Inflammatory macrophage treated with lipopolysaccharide for 4 hours (primary cell): ENCODE measurements at places on chromosomes 7 and 10.

GRCh38 chr10:59456199-59456598 is 93.8 kb upstream of the FAM13C start:
- no peak for DNase-seq

DNA sequence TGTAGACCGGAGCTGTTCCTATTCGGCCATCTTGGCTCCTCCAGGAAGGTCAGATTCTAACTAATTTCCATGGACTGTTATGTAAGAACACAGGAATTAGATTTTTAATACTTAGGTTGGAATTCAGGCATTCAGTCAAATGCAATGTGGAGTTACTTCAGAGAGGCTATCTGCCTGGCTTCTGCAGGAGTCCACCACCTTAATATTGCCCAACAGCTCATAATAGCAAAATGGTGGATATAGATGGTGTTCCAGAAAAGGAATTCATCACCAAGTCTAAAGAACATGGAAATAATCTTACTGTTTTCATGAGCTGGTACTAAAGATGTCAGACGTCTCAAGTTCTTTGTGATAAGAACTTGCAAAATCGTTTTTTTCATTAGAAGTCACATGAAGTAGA is 39.5 kb downstream of the CRHR2 start:
- no peak for DNase-seq

DNA sequence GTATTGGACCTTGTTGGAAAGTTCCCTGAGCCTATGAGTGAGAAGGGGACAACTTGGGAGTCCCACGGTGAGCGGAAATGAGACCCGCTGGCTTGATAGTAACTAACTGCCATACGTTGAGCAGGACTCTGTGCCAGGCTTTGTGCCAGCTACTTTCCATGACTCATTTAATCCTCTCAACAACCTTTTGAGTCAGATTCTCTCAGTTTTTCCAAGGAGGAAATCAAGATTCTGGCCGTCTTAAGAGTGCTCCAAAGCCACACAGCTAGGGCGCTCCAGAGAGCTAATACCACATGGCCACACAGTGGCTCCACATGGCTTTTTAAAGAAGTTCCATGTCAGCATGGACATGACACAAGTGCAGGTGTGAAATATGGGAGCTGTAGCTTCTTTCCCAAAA is 55.7 kb downstream of the NOD1 start:
- DNase-seq = no peak

DNA sequence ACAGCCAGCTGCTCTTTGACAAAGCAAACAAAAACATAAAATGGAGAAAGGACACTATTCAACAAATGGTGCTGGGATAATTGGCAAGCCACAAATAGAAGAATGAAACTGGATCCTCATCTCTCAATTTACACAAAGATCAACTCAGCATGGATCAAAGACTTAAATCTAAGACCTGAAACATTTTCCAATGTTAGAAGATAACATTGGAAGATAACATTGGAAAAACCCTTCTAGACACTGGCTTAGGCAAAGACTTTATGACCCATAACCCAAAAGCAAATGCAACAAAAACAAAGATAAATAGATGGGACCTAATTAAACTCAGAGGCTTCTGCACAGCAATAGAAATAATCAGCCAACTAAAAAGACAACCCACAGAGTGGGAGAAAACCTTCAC is 425.7 kb upstream of the SEMA3D start:
- DNase-seq = no peak

GRCh38 chr10:109959259-109960145 is 36.2 kb upstream of the XPNPEP1 start:
- no peak for DNase-seq

DNA sequence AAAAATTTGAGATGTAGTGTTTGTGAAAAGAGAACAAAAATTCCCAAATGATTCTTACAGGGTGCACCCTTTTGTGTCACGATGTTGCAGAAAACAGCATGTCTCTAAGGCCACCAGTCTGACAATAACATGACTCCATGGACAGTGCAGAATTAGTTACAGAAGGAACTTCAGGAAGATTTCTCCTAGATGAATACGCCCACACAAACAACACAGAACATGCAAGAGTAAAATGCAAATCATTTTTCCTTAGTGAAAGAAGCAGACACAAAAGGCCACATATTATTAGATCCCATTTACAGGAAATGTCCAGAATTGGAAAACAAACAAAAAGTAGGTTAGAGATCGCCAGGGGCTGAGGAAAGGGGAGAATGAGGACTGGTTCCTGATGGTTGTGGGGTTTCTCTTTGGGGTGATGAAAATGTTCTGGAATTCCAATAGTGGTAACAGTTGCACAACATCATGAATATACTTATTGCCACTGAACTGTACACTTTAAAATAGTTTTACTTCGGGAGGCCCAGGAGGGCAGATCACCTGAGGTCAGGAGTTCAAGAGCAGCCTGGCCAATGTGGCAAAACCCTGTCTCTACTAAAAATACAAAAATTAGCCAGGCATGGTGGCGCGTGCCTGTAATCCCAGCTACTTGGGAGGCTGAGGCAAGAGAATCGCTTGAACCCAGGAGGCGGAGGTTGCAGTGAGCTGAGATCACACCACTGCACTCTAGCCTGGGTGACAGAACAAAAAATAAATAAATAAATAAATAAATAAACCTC is 10.2 kb downstream of the ZC3HAV1 start:
- DNase-seq = peak; percentile 25

GRCh38 chr7:116340201-116340847 is 130.0 kb downstream of the TES start:
- no peak for DNase-seq

DNA sequence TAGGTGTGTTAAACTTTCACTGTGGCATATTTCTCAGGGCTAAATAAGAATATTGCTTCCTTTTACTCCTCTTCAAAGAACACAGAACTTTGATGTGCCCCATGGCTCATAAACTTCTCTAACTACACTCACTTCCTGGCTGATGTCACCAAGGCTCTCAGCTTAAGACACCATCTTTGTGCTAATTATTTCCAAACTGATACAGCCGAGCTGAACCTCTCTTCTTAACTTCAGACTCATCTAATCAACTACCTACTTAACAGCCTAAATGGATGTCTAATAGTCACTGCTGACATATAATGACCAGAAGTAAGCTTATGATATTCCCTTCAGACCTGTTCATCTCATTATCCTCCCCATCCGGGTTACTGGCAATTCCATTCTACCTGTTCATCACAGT is 3.6 kb downstream of the C10orf67 start:
- peak; percentile 71 for DNase-seq

DNA sequence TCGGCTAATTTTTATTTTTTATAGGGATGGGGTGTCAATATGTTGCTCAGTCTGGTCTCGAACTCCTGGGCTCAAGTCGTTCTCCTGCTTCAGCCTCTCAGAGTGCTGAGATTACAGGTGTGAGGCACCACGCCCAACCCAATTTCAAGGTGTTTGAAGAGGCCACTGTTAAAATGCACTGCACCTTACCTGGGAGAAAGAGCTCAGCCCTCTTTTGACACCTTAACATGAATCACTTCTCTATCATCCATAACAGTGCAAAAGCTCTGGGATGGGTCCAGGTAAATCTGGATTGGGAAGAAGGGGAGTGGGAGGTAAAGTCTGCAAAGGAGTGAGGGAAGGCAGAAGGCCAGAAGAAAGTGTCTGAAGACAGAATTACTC is 557 bp upstream of the ZNF282 start:
- DNase-seq = no peak

- no peak for DNase-seq
These were observed 48.6 kb downstream of the ICA1 start for GRCh38 chr7:8213381-8213780.

- no peak for DNase-seq
These were observed 1.2 kb upstream of the ADD3 start for GRCh38 chr10:110006358-110007160.

DNA sequence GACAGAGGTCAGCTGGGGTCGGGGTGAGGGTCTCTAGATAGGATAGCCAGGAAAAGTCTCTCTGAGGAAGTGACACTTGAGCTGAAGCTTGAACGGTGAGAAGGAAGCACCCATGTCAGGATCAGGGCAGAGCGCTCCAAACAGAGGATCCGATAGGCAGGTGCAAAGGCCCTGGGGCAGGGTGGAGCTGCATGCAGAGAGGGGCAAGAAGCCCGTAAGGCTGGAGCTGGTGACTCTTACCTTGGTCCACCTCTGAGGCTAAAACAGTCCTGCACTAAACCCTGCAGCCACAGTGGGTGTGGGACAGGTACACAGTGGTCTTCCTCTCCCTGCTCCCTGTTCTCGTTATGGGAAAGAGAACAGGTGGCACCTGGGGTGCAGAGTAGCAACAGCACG is 5.8 kb upstream of the C10orf71 start:
- DNase-seq = no peak

- DNase-seq = no peak
These were observed 24.6 kb downstream of the AGK start for GRCh38 chr7:141575654-141576448.

DNA sequence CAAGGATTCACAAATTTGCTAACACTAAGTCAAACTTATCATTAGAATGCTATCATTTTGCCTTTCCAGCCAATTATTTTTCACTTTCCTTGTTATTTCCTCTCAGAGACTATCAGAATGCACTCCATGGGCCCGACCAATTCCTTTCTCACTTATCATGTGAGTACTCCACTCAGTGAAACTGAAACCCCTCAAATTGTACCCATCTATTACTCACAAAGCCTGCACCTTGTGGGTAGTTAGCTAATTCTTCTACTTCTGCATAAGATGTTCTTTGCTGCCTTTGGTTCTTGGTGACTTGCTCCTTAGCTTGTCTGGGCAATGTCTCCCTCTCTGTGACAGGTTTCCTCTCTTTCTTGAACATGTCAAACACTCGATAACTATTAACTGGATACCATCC is 35.2 kb upstream of the MBL2 start:
- no peak for DNase-seq

- no peak for DNase-seq
These were observed 23.4 kb downstream of the HYCC1 start for GRCh38 chr7:22990588-22990949.

DNA sequence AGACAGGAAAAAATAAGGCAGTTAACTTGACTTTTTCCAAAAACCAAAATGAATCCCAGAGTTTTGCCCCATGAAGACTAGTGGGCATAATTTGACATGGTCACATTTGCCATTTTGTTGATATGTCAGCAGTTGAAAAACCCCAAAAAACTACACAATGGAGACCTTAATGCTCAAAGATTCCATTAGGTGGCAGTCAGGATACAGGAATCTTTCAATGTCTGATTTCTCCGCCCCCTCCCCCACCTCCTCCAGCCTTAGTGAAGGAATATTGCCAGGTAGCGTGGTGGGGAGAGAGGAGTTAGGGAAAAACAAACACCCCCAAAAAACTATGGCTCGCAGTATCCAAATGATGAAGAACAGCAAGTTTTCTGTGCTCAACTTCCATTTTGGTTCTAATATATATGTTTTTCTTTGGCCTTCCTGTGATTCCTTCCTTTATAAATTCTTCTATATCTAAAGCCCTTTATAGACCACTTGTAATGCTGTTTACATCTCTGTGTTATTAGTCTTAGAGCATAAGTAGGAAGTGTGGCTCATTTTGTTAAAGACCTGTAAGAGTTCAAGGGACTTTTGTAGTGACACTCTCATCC is 6.7 kb upstream of the SMNDC1 start:
- DNase-seq = peak; percentile 72

- no peak for DNase-seq
These were observed 56.7 kb downstream of the NSUN6 start for GRCh38 chr10:18594574-18595156.

DNA sequence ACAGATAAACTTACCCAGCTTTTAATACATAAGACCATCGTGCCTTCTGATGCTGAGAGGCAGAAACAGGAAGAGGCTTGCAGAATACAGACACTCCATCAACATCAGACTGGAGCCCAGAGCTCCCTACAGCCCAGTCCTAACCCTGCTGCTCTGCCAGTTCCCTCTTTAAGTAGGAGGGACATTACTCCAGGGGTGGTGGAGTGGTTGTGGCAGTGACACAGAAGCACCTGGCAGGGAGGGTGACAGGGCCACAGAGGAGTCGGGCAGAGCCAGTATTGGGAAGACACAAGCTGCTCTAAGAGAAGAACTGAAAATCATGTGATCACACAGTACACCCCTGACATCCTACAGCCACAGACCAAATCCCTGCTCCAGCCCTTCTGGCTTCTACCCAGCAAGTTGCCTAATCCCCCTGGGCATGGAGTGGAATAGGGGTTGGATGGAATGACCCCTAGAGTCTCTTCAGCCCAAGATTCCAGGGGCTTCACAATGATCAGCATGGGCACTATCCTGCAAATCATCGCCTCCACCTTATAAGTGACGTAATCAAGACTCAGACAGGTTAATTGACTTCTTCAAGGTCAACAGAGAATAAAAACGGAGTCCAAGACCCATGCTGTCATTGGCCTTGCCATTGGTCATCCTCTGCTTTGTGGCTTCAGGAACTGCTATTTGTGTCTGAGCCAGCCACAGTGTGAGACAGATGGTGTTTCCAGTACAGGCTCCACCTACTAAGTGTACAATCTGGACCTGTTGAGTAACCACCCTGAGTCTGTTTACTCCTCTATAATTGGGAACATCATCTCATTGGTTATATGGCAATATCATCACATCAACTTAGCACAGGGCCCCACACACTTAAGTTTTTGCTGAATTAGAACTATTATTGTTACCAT is 61.1 kb upstream of the ZMIZ1 start:
- DNase-seq = peak; percentile 73

DNA sequence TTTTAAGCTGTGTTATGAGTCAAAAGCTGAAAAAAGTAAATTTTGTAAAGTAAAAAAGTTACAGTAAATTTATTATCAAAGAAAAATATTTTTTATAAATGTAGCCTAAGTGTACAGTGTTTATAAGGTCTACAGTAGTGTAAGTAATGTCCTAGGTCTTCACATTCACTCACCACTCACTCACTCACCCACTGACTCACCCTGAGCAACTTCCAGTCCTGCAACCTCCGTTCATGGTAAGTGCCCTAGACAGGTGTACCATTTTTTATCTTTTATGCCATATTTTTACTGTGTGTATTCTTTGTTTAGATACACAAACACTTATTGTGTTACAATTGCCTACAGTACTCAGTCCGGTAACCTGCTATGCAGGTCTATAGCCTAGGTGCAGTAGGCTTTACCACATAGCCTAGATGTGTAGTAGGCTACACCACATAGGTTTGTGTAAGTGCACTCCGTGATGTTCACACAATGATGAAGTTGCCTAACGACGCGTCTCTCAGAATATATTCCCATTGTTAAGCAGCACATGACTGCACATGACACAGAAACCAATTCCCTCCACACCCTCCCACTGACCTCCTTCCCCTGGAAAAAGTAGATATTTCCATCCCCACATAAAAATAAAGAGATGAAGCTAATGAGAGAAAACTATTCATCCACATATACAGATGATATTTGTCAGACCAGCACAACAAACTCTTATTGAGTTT is 44.8 kb upstream of the FGL2 start:
- peak; percentile 71 for DNase-seq

- no peak for DNase-seq
These were observed 59.7 kb downstream of the NRF1 start for GRCh38 chr7:129671266-129671665.

DNA sequence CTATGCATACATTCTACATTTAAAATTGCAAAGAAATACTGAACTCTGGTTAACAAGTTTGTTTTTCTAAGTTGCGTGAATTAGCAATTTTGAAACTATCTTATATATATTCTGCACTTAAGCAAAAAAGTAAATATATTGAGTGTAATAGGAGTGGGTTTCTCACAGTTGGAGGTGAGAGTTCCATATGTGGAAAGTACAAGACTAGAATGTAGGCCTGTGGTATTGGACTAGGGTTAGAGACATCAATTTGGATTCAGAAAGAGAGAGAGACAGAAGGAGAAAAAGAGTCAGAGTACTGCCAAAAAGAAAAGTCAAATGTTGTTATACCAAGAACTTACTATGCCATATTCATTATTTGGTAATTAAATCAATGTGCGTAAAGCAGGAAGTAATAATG is 47.3 kb upstream of the ITGB8 start:
- DNase-seq = no peak

GRCh38 chr7:116584721-116585120 is 59.9 kb downstream of the CAV1 start:
- DNase-seq = no peak
